CD4-positive, alpha-beta T cell treated with Interleukin-4 for 4 hours (primary cell): ENCODE measurements at places on chromosomes 11 and 22.

DNA sequence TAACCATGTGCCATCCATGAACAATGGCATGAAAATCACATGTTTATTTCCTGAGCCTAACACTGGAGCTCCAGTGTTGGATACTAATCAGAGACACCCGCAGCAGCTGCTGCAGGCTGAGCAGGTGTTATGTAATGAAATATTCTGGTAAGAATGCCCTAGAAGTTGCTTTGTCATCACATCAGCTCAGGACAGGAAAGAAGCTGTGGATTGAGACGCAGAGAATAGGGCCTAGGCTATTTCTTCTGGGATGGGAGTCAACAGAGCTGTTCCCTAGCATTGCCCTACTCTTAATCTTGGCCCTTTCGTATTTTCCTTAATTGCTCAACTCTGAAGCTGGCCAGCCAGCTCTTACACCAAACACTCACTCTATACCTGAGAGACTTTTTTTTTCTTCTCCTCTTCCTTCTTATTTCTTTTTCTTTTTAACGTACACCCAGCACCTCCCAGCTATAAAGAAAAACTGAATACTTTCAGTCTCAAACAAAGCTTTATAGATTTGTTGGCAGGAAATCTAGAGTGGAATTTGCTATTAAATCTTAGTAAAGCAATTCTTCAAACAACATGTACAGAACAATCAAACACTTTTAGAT is 31.9 kb downstream of the RASSF10 start:
- DNase-seq = no peak

DNA sequence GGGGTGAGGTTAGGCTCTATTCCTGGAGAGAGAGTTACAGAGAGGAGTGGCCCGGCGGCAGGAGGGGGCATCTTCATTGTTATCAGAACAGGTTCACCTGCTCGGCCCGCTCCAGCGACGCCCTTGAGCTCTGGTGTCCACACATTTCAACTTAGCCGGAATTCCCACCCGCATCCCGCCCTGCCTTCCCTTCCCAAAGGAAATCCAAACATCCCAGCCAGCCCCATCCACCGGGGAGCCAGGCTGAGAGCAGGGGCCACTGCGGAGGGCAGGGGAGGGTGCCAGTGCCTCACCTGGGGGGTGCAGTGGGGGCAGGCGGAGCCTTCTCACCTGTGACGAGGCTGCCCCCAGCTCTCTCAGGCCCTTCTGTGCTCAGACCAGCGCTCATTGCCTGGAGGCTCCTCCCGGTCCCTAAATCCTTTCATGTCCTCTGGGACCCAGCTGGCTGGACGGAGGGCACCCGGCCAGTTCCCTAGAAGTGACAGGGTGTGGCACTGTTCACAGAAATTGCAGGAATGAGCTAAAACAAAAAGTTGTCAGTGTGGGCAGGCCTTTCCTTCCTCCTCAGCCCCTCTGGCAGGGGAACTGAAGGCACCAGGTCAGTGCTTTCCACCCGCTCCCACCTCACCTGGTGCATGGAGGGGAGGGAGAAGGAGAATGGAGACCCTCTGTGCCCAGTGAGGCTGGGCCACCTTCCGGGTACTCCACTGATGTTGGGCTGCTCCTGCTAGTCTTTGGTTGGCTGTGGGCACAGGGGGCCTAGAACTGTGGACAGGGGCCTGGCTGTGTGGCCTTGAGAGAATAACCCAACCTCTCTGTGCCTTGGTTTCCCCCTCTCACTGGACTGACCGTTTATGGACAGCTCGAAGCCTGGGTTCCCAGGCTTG is 2.2 kb upstream of the MRGPRG start:
- DNase-seq = no peak

- no peak for DNase-seq
These were observed 745 bp upstream of the FAM118A start for GRCh38 chr22:45308957-45309421.

DNA sequence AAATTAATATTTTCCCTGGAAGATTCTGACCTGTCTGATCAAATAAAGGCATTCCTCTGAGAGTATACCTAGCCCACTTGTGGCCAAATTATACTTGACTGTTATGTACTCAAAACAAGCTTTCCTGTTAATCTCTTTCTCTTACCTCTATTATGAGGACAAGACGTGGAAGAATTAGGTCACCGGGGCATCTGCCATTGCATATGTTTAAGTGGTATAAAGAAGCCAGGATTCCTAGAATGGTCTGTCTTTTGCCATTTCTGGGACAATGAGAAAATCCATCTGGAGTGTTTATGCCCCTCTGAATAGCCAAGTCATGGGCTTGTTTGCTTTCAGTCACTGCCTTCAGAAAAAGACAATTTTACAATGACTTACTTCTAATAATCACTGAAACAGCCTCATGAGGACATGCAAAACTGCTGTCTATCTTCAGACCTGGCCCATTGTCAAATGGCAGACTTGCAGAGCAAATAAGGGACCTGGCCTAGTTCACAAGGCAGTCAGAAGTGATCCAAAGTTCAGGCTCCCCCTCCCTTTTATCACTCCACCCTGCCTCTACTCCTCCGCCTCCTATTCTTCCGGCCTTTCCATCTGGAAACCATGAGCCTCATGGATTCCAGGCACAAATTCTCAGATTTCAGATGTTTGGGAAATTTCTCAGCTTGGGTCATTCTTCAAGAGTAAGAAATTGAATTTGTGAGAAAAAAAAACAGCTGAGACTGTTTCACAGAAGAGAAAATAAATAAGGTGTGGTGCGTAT is 128.1 kb upstream of the LDLRAD3 start:
- no peak for DNase-seq

GRCh38 chr11:83054001-83054400 is 17.7 kb downstream of the RAB30 start:
- no peak for DNase-seq

GRCh38 chr11:3132831-3133260 is 32.3 kb downstream of the OSBPL5 start:
- DNase-seq = no peak

DNA sequence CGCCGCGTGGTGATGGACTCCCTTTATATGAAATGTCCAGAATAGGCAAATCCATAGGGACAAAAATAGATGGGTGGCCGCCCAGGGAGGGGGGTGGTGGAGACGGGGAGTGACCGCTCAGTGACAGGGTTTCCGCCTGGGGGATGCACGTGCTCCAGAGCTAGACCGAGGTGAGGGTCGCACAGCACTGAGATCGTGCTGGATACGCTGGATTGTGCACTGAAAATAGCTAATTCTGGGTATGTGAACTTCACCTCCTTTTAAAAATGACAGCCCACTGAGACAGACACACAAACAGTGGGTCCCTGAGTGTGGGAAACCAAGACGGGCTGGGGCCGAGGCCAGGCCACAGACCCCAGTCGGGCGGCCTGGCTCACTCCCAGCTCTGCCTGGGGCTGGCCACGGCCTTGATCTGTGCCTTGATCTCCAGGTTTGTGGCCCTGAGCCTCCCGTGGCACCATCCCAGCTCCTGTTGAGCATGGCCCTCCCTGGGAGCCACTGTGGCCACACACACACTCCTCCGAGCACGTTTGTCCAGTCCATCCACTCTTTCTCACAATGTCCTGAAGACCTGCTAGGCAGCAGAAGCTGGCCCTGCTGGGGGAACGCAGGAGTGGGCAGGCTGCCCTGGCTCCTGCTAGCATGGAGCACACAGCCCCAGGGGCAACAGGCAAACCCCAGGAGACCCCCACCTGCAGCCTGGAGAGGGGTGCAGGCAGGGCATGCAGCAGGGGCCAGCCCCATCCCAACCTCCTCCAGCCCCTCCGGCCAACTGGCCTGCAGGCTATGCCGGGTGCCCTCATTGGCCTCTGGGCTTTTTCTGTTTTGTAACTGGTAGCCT is 41.0 kb upstream of the TH start:
- DNase-seq = no peak
